ENCODE measurements at places on chromosomes 1 and 21.

DNA sequence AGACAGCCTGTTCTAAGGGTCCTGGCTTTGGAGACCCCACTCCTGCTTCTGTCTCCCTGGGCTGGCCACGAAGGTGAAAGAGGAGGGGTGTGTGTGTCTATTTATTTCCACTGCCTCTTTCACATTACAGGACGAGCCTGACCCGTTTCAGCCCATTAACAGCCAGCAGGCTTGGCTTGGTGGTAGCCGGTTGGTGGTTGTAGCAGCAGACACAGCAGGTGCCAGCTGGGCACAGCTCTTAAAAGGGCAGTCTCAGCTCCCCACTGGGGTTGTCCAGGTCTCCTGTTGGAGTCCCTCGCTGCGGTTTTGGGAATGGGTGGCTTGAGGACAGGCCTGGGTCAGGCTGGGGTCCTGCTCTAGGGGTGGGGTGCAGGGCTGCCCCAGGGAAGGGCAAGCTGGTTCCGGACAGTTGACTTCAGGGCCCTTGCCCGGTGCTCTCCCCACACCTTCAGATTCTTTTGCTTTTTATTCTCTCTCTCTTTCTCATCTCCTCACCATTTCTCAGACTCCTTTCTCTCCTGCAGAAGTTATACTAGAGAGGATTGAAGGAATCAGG is 84.6 kb downstream of the ACTL8 start:
- DNase-seq, result no peak

DNA sequence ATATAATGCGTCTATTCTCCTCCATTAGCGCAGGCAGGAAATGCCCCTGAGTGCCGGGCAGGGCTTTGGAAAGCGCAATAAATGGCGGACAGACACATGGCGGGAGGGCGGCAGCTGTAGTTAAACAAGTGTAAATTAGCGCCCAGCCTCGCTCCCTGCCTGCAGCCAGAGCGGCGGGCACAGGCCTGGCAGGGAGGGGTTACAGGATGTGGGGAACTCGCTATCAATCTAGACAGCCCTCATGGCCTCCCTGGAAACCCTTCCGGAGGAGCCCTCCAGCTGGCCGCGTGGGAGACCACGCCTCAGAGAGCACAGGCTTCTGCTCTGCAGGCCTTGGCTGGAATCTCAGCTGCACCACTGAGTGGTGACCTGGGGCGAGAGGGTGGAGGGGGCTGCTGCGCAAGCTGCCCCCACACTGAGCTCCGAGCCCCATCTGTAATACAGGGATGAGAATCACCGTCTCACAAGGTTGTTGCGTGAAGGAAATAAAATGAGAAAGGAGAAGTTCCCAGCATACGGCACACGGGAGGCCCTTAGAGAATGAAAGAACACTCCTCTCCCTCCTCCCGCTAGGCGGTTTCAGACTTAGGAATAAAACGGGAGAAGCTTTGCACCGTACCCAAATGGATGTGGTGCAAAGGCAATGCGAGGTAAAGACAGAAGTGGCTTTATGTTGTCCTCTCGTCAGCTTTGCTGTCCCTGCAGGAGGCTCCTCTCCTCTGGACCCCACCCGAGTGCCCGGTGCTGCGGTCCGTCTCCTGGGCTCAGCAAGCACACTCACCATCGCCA is 167.2 kb upstream of the POU3F1 start:
- no peak for DNase-seq

DNA sequence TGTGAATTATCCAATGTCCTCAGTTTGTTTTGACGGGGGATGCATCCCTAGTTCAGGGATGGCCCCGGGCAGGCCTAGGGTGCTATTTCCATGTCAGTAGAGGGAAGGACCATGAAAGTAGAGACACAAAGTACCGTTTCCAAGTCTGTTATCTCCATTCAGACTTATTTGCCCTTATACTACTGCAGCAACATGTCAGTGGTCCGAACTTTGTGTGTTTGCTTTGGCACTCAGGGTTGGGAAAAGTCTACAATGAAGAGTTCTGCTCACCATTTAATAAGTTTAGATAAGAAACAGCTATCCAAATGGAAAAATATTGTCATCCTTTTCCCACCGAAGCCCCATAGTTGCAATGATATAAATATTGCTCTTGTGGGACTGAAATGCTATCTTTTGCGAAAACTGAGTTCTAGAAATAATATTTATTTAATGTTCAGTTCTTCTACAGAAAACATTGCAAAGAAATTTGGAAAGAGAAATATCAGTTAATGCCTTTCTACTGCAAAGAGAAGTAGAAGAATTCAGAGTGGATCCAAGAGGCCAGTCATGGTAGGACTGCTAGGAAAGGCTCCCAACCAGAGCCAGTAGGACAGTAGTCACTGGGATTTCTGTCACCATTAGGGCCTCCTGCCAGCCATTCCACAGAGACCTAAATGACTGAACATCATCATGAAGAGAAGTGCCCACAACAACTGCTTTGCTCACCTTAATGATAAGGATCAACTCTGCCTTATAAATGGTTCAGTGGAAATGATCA is 11.5 kb upstream of the AGT start:
- DNase-seq, result no peak

DNA sequence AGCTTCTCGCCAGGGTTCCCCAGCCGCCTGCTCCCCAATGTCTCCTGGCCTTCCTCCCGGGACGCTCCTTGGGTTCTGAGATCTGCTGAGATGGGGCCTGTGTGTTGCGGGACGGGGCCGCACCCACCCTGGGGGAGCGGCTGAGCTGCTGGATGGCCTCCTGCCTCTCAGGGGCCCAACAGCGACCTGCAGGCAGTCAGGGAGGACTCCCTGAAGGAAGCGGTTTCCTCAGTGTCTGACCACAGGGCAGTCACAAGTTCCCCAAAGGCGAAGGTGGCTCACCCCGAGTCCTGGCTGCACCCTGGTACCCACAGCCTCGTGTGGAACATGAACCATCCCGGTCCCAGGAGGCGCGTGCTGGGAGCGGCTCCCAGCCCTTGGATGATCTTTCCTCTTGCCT is 18.6 kb upstream of the PLCH2 start:
- DNase-seq, result no peak

DNA sequence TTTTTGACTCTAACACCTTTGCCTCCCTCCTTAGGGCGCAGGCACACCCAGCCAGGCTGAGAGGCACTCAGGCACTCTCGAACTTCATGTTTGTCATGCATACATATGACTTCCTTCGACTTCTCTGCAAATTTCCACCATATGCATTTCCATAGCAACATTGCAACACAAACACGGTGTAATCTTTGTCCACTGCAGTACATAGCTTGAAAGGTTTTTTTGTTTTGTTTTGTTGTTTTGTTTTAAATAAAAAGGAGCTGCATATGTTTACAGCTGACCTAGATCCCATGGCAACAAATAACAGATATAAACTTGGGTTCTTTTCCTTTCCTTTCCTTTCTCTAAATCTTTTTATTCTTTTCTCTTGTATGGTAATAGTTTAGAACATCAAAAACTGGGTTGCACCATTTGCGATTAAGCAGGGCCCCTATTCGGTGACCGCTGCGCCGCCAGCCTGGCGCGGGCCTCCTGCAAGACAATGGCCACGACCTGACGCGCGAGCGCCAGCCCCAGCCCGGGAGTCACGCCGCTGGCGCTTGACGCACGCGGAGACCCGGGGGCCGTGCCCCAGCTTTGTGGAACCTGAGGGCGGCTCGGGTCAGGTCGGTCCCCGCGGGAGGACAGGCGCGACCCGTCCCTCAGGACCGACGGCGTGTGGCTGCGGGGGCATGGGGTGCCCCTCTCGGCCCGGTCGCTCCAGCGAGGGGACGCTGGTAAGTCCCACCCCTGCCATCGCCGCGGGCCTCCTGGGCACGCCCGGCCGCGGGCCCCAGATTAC is 35.2 kb downstream of the CCN1 start:
- no peak for DNase-seq

DNA sequence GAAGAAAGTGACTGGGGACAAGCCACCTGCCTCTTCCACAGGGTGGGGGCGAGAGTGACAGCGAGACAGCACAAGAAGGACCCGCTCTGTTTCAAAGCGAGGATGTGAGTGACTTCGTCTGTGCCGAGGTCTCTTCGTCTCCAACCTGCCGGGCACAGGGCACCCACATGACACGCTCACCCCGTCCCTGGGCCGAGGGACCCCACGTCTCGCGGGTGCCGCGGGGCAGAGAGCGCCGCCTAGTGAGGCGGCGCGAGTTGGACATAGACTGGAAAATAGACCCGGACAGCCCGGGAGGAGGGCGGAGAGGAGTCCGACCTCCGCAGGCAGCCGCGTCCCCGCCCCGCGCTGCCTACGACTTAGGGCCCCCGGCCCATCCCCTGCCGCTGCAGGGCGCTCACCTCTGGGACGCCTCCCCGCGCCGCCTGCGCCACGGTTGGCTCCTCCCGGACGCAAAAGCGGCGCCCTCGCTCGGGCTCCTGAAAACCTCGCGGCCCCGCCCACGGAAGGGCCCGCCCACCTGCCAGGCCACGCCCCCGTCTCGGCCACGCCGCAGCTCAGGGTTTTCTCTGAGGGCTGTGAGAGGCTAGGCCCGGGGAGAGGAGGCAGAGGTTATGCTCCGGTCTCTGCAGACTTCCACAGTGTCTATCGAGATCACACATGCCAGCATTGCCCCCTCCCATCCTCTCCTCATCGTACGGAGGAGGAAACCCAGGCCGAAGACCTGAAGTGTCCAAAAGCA is at the start of gene TLR5:
TSS of gene TLR5 (minus strand) at position 454 of the 742 bp plus-strand sequence. CDS start 30,217 bp downstream, outside the sequence.
- DNase-seq, result peak; percentile 57

GRCh38 chr1:242081446-242081845 is 82.5 kb upstream of the MAP1LC3C start:
- DNase-seq, result no peak

GRCh38 chr1:203428981-203429599 is 46.5 kb upstream of the PRELP start:
- peak; percentile 53 for DNase-seq
